Epithelial cell of esophagus (primary cell): ENCODE measurements at places on chromosomes 1 and 21.
A peak's percentile ranks its signal among the peaks of the same experiment; 100 is the strongest.

DNA sequence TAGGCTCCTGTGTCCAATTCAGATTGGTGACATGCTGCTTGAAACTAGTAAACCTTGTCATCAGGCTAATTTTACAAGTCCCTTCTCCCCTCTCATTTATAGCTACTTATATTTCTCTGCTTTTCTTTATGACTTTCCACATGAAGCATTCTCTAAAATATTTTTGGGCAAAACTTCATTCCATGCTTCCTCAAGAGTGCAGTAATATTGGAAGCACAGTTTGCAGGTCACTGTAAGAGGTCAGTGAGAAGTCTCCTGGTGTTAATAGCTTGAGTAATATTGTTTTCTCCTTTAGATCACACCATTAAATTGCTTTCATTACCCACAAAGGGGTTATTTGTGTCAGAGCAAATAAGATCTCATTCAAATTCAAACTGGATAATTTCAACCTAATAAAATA is 46.6 kb downstream of the LPAR3 start:
- DNase-seq: no peak

DNA sequence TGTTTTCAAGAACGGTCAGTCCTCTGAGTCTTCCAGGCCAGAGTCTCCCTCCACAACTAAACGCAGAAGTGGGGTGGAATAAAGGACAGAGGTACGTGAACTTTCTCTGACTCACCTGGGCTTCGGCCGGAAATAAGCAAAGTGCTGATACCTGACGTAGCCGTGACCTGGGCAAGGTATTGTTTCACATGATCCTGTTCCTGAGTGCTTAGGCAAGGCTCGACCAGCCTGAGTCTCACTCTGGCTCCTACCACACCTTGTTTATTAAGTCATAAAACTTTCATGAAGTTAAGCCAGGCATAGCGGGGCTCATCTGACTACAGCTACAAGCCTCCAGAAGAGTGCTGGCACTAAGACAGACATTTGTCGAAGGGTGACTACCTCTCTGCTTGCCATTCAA is 327.5 kb downstream of the SETD4 start:
- peak; percentile 53 for DNase-seq

GRCh38 chr1:25774921-25775771 is 24.8 kb upstream of the SELENON start:
- no peak for DNase-seq

DNA sequence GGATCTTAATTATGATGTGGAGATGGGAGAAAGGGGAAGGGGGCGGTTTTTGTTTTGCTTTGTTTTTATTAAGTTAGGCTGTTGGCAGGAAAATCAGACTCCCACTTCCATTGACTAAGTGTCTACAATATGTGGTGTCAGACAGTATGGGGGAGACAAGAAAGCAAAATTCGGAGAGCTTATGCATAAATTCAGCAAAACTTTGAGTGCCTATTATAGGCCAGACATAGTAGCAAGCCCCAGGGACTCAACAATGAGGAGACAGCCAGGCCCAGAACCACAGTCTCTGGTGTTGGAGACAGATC is 835 bp upstream of the TSPAN2 start:
- DNase-seq: no peak

- peak; percentile 33 for DNase-seq
Measured at GRCh38 chr1:17293681-17294425, 14.1 kb upstream of the PADI4 start.

DNA sequence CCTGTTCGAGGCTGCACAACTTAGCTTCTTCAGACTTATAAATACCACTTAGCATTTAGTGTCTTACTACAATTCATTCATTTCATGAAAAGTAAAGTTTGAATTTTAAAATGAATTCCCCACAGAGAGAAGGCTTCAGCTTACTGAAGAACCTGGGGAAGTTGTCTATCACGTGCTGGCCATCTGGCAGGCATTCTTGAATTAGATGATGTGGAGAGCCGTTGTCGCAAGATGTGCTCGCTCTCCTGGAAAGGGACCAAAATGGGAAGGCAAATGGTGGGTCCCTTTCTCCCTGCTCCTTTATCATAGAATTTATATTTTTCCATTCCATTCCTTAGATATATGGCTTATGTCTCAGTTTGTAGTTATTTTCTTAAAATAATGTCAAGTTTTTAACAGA is 90.5 kb downstream of the CD247 start:
- no peak for DNase-seq
